Sciatic nerve (tissue), 2 donors: ENCODE measurements at places on chromosomes 12 and 14. TPM values are rescaled to one million over a fixed set of nuclear protein-coding genes. Genes with fewer than 3 reads are reported as not detected.

- DNase-seq: no peak
Measured at GRCh38 chr12:70960484-70960883, 39.9 kb upstream of the PTPRR start.

- no peak for DNase-seq
Measured at GRCh38 chr12:50088577-50089335, 3.6 kb downstream of the SMARCD1 start.

DNA sequence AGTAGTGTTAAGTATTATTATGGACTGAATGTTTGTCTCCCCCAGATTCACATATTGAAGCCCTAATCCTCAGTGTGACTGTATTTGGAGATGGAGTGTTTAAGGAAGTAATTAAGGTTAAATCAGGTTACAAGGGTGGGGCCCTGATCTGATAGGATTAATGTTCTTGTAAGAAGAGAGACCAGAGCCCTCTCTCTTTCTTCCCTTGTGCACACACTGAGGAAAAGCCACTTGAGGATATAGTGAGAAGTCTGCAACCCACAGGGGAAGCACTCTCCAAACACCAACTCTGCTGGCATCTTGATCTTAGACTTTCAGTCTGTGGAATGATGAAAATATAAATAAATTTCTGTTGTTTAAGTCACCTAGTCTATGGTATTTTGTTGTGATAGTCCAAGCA lies 2.2 kb upstream of the KLRG1 start:
- no peak for DNase-seq

DNA sequence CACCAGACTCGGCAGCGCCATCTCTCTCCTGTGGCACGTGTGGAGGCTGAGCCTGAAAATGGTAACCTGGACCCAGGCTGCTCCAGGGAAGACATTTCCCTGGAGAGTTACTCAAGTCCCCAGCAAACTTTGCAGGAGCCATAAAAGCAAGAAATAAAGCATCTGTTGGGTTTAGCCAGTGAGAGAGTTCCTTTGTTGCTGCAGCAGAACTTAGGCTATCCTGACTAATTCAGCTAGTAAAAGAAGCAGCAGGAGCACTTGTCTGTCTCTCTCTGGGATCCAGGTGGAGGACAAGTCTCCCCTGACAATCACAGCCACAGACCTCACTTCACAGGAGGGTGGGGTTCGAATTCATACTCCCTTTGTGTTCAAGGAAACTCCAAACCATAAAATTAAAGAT lies 79.2 kb upstream of the DIO3 start:
- DNase-seq: no peak

- DNase-seq: no peak
Measured at GRCh38 chr14:65239938-65240296, 137.6 kb upstream of the MAX start.

- no peak for DNase-seq
Measured at GRCh38 chr14:83575301-83575700, 1954.6 kb upstream of the FLRT2 start.

DNA sequence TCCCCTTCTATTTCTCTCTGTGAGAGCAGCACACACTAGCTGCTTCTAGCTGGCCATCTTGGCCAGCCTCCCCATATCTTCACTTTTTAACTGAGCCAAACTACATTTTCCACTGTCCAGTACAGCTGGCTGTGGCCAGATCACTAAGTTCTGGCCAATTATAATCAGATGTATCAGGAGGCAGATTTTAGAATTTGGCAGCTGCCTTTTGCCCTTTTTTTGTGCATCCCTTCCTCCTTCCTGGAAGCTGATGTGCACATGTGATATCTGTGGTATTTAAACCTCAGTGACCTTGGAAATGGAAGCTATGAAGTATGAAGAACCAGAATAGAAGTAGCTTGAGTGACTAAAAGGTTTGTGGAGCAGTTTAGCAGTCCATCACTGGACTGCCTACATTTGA lies 49.8 kb upstream of the ANO6 start:
- DNase-seq: no peak

GRCh38 chr14:65015391-65015790 lies 28.7 kb downstream of the FNTB start:
- no peak for DNase-seq

- no peak for DNase-seq
Measured at GRCh38 chr12:113908584-113909100, 57.5 kb downstream of the RBM19 start.

Gene STAT6
- 187 TPM for total RNA-seq

Gene HCAR1
- 1.4 TPM for total RNA-seq

Gene PIP4K2C
- total RNA-seq: 26.0 TPM
